ENCODE measurements at places on chromosomes 12 and 14.

- no peak for DNase-seq
Observed at GRCh38 chr12:124157406-124157805, 137.5 kb upstream of the RFLNA start.

- no peak for DNase-seq
Observed at GRCh38 chr14:106372870-106373652, 846.7 kb downstream of the TMEM121 start.

DNA sequence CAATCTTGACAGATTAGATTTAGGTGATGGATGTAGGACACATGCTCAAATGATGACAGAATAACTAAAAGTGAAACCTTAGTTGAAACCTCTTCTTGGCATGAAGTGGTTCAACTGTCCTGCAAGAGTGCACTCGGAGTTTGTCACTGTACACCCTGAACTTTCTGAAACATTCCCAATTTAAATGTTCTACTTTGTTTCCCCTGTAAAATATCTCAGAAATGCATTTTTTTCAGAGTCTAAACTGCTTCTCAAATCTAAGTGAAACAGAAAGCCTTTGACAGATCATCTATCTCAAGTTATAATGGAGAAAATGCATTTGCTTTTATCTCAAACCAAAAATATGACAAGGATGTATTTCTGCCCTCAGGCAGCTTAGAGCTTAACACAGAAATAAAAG, 66.0 kb downstream of the BHLHE41 start:
- no peak for DNase-seq

GRCh38 chr14:86057018-86057667, 527.2 kb downstream of the FLRT2 start:
- DNase-seq = no peak

GRCh38 chr14:44369401-44370123, 137.5 kb downstream of the FSCB start:
- DNase-seq = no peak

- DNase-seq = peak; percentile 48
Observed at GRCh38 chr12:48815126-48816110, 2.9 kb upstream of the CACNB3 start.

All from amygdala (tissue), 56 donors.